ENCODE measurements at places on chromosomes 7 and 10.

- no peak for DNase-seq
Measured at GRCh38 chr7:118052336-118052735, 131.6 kb upstream of the LSM8 start.

GRCh38 chr7:66409493-66409892, 204.4 kb downstream of the TPST1 start:
- no peak for DNase-seq

DNA sequence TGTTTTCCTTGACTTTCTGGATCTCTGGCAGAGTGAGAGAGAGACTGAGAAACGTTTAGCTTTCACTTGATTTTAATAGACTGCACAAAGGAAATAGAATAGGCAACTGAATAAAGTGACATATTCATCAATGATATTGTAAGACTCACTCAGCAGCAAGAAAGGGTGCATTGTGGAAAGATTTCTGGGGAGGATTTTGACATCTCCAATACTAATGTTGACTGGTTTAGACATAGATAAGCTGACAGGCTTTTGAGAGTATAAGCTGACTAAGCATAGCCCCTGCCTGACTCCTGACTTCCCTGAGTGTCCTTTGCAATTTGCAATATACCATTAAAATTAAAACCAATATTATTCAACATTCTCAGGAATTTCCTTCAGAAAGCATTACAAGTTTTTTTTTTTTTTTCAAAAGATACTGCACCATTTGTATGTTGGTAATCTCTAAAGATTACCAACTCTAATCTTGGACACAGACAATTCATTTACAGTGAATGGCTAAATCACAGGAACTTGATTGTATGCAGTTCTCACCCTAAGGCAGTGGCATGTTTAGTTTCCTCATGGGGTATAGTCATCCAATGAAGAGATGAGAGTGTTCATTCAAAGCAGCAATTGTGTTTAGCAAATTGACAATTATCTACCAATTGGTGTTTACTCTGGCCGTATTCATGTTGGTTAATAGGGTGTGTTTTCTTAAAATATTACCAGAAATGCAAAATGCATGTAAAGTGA, 325.6 kb downstream of the SORCS3 start:
- DNase-seq, result no peak

GRCh38 chr7:38893061-38893460, 15.9 kb downstream of the VPS41 start:
- DNase-seq, result no peak
